ENCODE measurements at places on chromosomes 5 and 9. TPM values are rescaled to one million over a fixed set of nuclear protein-coding genes. Genes with fewer than 3 reads are reported as not detected.

DNA sequence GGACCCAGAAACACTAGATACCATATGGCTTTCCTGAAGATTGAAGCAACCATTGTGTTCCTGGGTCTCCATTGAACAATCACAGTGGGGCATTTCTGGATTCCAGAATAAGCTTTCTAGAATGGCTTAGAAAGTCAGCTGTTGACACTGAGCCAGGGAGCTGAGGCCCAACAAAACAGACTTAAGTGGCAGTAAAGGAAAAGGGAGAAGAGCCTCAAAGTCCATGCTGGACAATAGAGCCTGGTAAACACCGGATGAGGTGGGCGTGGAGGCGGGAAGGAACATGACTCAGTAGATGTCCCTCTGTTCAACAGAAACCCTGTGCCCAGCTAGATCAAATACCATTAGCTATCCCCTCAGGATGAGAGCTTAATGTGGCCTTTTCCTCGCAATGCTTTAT, 14.8 kb downstream of the SPARC start:
- H3K27ac ChIP-seq, result no peak overlapping the region
- peaks cover 10% of the 10 kb centered on the region for H3K4me1 ChIP-seq
- no peak for DNase-seq
- H3K27me3 ChIP-seq, result no peaks in the 10 kb centered on the region
- no peak overlapping the region for H3K4me3 ChIP-seq

DNA sequence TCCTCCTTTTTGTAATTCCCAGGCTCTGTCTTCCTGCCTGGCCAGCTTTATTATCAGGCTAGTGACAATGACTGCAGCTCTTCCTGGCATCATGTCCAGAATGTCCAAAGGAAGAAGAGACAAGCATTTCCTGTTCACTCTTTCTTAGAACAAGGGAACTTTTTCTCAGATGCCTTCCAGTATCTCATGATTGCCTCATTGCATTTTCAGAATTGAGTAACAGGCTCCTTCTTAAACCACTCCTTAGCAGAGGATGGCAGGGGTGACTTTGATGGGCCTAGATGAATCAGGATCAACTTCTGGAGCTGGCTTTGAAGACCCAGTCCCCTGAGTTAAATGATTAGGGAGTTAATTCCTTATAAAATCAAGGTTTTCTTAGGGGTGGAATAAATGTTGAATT, 92.9 kb upstream of the RASGRF2 start:
- no peak for DNase-seq
- H3K27me3 ChIP-seq, result no peaks in the 10 kb centered on the region
- no peaks in the 10 kb centered on the region for H3K36me3 ChIP-seq
- no peaks in the 10 kb centered on the region for H3K4me1 ChIP-seq

DNA sequence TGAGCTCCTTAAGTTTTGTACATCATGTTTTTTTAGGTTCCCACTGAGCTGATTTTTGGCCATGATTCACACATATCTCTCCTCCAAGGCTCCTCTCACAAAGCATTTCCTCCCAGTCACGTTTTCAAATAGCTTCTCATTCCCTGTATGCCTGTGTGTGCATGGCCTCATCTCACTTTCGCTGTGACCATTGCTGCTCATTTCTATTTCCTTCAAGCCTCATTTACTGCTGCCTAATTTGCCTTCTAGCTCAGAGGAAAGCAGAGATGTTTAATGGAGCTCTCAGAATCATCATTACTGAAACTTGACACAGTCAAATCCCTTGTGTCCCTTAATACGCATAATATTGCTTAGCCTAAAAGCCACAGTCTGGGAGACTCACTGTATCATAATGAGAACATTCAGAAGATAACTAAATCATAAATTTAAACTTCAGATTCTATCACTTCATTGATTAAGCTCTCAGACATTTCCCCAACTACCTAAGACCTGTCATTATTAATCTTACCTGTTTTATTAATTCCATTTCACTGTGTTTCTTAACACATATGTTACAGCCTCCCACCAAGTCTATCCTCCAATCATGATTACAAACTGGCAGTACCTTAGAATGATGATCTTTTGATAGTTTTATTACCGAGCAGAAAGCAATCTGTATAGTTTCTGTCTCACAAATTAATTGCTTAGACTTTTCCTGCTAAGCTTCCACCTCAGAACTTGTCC, 278.3 kb upstream of the PTGER4 start:
- H3K27ac ChIP-seq, result no peak overlapping the region
- no peaks in the 10 kb centered on the region for H3K4me1 ChIP-seq
- DNase-seq, result no peak
- no peak overlapping the region for H3K4me3 ChIP-seq

DNA sequence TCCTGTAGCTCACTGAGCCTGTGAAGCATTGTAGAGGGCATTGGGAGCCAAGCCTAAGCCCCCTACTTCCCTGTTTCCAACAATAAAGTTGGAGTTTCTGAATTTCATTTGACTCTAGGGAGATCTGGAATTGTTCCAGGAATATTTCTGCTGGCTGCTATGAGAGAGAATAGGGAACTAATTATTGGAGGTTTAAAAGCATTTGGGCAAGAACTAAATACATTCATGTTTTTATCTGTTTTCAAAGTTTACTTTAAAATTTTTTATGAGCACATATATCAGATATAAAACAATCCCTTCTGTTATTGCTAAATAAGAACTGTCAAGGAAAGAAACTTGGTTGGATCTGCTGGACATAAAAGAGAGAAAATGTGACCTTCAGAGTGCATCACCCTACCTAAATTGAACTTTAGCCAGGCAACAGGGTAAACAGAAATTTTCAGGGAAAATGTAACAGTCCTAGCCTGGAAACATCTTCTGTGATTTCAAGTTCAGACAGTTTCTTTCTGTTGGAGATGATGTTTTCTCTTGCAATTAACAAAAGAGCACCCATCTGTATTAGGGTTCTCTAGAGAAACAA, 19.3 kb upstream of the LECT2 start:
- H3K36me3 ChIP-seq, result no peaks in the 10 kb centered on the region
- H3K4me1 ChIP-seq, result no peaks in the 10 kb centered on the region
- H3K27me3 ChIP-seq, result peaks cover 3% of the 10 kb centered on the region
- H3K4me3 ChIP-seq, result no peak overlapping the region
- DNase-seq, result no peak
- no peak overlapping the region for H3K27ac ChIP-seq

The GLRA1 gene
- polyA plus RNA-seq, result not detected

GRCh38 chr9:130942679-130943078, 3.6 kb upstream of the FIBCD1 start:
- H3K36me3 ChIP-seq, result no peaks in the 10 kb centered on the region
- no peak for DNase-seq
- peaks cover 14% of the 10 kb centered on the region for H3K27me3 ChIP-seq
- H3K4me3 ChIP-seq, result no peak overlapping the region
- no peaks in the 10 kb centered on the region for H3K4me1 ChIP-seq
- no peak overlapping the region for H3K27ac ChIP-seq

DNA sequence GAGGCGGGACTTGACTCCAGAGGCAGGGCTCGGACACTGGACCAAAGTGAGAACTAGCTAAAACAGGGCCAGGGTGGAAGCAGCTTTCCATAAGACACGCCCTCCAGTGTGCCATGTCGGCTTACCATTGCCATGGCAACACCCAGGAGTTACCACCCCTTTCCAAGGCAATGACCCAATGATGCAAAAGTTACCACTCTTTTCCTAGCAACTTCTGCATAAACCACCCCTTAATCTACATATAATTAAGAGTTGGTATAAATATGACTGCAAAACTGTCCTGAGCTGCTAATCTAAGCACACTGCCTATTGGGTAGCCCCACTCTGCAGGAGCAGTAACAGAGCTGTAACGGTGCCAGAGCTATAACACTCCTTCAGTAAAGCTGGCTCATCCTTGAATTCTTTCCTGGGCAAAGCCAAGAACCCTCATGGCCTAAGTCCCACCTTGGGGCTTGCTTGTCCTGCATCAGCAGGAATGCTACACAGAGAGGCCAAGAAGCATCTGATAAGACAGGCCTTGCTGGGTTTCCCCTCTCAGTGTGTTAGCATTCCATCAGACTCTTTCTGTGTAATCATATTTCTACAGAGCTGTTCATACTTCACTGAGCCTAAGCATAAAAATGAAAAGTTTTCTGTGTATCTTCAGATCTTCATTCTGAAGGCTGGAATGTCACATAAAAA, 262.7 kb upstream of the KLF9 start:
- no peaks in the 10 kb centered on the region for H3K36me3 ChIP-seq
- no peaks in the 10 kb centered on the region for H3K27me3 ChIP-seq
- no peaks in the 10 kb centered on the region for H3K4me1 ChIP-seq
- DNase-seq, result no peak
- no peak overlapping the region for H3K4me3 ChIP-seq
- no peak overlapping the region for H3K27ac ChIP-seq

The SEMA4D gene
- 34.3 TPM for polyA plus RNA-seq

The SLC6A18 gene
- not detected for polyA plus RNA-seq

The SLC46A2 gene
- 0.02 TPM for polyA plus RNA-seq

- no peak for DNase-seq
- H3K36me3 ChIP-seq, result no peaks in the 10 kb centered on the region
- no peaks in the 10 kb centered on the region for H3K27me3 ChIP-seq
Observed at GRCh38 chr9:104854613-104855012, 73.3 kb downstream of the ABCA1 start.

DNA sequence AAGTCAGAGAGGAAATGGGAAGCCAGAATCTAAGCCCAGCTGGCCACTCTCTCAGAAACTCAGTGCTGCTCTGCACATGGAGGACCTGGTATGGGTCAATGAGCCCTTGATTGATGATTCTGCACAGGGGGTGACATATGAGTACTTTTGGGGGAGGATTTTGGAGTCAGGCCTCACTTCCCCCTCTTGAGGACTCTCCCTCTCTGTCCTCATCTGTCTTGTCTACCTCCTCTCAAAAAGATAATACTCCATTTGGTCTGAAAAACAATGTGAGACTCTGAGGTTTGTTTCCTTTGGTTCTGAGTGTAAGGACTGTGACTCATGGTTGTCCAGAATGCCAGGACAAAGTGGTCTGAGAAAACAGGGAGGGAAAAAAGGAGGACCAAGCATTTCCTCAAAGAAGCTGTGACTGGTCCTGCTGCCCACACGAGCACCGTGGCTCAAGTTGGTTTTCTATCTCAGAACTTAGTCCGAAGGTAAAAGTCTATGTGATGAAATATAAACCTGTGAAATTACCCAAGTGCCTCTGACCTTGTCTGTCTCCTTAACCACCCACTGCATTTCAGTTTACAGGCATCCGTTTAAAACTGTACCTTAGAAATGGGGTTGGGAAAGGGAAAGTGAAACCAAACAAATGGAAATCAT, 11.1 kb downstream of the TTC39B start:
- no peaks in the 10 kb centered on the region for H3K27me3 ChIP-seq
- no peaks in the 10 kb centered on the region for H3K36me3 ChIP-seq
- no peaks in the 10 kb centered on the region for H3K4me1 ChIP-seq
- DNase-seq, result no peak

- H3K27ac ChIP-seq, result peak overlapping the region; percentile 91
- no peaks in the 10 kb centered on the region for H3K27me3 ChIP-seq
- peaks cover 17% of the 10 kb centered on the region for H3K4me1 ChIP-seq
- no peak for DNase-seq
- peak overlapping the region; percentile 8 for H3K4me3 ChIP-seq
Observed at GRCh38 chr5:180785121-180785781, 17.4 kb downstream of the MGAT1 start.

- no peaks in the 10 kb centered on the region for H3K36me3 ChIP-seq
- H3K4me1 ChIP-seq, result no peaks in the 10 kb centered on the region
- no peak overlapping the region for H3K4me3 ChIP-seq
Observed at GRCh38 chr9:1490341-1491232, 440.4 kb downstream of the DMRT2 start.

The ANKRD34B gene
- 0.91 TPM for polyA plus RNA-seq

The HMMR gene
- 8.2 TPM for polyA plus RNA-seq

DNA sequence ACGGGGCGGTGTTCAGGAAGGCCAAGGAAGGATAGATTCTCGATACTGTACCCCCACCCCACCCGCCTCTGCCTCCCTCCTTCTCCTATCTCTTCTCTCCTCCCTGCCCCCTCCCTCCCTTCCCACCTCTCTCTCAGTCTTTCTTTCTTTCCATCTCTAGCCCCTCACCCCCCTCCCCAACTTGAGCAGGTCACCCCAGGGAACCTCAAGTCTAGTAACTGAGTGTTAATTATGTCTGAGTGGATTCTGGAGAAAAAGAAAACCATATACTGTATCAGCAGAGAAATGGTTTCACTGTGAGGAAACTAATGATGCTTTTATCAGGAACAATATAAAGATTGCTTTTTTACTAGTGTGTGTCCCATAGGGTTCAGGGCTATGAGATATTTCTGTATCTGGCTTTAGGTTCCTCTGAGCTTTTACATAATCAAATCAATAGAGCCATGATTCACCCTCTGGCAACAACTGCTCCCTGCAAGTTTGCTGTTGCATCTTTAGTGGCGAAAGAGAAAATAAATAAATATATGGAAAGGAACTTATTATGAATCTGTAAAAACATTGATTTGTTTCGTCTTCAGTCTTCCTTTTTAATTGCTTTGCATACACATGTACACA, 639.7 kb downstream of the CCDC171 start:
- H3K4me3 ChIP-seq, result no peak overlapping the region
- H3K27me3 ChIP-seq, result no peaks in the 10 kb centered on the region
- DNase-seq, result no peak
- no peak overlapping the region for H3K27ac ChIP-seq
- H3K36me3 ChIP-seq, result no peaks in the 10 kb centered on the region

The NPM1 gene
- polyA plus RNA-seq, result 2,865 TPM

Measured in H1 (cell line).